ENCODE measurements at places on chromosomes 13 and 19.

- no peak for DNase-seq
These were observed 1.6 kb downstream of the ZNF579 start for GRCh38 chr19:55578761-55579747.

DNA sequence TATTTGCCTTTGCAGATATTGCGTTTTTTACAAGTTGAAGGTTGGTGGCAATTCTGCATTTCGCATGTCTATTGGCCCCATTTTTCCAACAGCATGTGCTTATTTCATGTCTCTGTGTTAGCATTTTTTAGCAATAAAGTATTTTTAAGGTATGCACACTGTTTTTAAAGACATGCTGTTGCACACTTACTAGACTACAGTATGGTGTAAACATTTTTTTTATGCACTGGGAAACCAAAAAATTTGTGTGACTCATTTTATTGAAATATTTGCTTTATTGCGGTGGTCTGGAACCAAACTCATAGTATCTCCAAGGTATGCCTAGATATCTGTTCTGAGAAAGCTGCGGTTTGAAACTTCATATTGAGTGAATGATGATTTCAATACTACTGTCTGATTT is 55.4 kb upstream of the RNF113B start:
- DNase-seq, result no peak

DNA sequence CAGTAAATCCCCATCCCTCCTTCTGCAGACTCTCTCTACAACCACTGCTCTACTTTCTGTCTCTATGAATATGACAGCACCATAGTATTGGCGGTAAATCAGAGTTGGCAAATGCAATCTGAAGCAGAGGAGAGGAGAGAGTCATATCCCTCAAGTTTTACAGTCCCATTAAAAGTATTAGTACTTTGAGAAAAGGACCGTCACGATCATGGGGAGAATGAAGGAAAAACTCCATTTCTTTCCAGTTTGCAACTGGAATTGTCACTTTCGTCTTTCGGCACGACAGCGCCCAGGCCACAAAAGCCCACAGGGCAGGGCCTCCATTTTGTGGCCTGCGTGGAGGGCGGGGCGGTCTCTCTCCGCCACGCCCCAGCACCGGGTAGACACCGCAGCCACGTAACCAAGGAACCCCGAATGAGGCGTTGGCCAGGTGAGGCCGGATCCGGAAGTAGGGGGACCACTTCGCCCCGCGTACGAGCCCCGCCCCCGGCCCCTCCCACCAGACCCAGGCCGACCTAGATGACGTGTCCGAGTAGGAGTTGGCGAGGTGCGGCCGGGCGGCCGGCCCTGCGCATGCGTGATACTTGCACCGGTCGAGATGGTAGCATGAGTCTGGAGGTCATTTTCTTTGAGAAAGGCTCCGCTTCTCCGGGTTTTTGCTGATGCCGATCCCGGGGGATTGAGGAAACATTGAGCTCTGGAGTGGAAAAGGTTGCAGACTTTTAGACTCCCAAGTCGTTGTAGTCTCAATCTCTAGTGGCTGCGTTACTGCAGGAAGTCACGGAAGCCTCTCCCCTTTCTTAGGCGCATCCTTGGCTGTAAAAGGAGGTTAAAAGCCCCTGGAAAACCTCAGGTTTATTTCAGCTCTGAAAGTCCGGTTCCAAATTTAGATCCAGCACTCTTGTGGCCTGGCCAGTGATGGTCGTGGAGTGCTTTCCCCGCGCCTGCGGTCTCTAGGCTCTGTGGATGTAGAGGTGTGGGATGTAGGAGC is 2.8 kb upstream of the TM9SF2 start:
- peak; percentile 100 for DNase-seq

GRCh38 chr19:32718286-32718685 is 1.3 kb upstream of the TDRD12 start:
- DNase-seq, result no peak

- DNase-seq, result no peak
These were observed 2.7 kb downstream of the COL5A3 start for GRCh38 chr19:10007371-10008183.
